ENCODE measurements at places on chromosomes 13 and 19.

DNA sequence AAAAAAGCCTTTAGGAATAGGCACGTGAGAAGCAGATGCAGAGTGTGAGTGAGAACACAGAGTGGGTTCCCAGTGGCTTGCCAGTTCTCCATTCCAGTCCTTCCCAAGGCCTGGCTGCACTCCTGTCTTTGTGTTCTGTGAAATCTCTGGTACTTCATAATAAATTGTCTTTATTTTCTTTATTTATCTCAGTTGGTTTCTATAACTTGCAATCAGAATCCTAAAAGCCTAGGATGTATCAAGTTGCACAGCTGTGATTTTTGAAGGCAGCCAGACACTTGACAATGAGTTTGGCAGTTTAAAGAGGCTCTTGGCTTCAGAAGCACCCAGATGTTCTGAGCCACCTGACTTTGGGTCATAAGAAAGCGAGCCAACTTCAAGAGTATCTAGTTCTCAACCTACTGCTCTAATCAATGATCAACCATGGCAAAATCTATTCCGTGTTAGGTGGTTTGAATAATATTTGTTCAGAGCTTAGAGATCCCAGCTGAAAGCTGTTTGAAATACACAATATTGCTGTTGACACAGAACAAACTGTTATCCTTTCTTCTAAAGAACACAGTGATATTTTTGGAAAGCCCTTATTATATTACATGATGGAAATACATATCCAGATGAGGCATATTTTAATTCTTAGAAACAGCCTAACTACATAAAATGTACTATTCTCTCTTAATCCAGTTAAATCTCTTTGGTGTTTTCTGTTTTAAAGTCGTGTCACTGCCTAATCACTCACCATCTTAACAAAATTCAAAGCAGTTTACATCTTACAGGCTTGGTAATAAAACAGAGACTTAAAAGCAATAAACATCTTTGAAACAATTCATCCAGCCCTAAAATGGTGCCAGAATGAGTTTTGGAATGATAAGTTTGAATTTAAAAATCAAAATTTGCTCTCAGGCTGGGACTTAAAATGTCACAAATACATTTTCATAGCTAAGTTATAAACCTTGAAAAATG lies 483.0 kb upstream of the NBEA start:
- DNase-seq, result peak; percentile 75

GRCh38 chr19:48413879-48414587 lies 20.6 kb downstream of the GRIN2D start:
- peak; percentile 37 for DNase-seq

DNA sequence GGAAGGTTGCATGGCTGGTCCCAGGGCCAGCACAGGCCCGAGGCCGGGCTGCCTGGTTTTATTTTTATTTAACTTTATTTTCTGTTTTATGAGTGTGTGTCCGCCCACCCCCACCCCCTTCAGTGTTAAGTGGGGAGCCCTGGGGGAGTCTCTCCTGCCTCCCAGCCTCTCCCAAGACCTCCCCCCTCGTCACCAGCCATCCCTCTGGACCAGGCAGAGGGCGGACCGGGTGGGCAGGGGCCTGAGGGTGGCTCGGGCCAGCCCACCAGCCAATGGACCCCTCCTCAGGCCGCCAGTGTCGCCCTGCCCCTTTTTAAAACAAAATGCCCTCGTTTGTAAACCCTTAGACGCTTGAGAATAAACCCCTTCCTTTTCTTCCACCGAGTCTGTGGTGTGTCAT lies 531 bp upstream of the TGFBR3L start:
- no peak for DNase-seq

DNA sequence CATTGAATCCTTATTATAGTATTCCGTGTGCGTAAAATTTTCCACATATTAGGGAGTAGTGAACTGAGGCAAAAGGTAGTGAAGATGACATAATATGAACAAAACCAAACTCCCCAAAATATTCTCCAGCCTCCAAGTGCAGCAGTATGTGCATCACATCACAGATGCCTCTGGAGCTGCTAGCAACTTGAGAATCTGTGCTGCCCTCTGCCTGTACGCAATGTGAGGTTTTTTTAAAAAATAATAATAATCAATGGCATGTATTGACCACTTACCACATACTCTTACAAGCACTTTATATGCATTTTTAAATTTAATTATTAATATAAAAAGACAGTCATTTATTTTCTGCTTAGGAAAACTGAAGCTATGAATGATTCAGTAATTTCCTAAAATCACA lies 583.0 kb upstream of the SPRY2 start:
- no peak for DNase-seq

GRCh38 chr19:4515732-4516131 lies 2.6 kb downstream of the PLIN4 start:
- DNase-seq, result no peak

- DNase-seq, result no peak
Observed at GRCh38 chr19:30349131-30349730, 23.0 kb upstream of the ZNF536 start.
